8988T (cell line): ENCODE measurements at places on chromosomes 7 and 10.

- no peak for DNase-seq
These were observed 37.8 kb downstream of the KLHDC10 start for GRCh38 chr7:130107949-130108674.

GRCh38 chr10:69335063-69335587 is 56.8 kb downstream of the HK1 start:
- DNase-seq, result no peak

DNA sequence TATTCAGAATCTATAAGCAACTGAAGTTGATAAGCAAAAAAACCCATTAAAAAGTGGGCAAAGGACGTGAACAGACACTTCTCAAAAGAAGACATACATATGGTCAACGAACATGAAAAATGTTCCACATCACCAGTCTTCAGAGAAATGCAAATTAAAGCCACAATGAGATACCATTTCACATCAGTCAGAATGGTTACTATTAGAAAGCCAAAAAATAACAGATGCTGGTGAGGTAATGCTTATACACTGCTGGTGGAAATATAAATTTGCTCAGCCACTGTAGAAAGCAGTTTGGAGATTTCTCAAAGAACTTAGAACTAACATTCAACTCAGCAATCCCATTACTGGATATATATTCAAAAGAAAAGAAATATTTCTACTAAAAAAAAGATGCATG is 332.8 kb upstream of the PLXDC2 start:
- DNase-seq, result no peak

DNA sequence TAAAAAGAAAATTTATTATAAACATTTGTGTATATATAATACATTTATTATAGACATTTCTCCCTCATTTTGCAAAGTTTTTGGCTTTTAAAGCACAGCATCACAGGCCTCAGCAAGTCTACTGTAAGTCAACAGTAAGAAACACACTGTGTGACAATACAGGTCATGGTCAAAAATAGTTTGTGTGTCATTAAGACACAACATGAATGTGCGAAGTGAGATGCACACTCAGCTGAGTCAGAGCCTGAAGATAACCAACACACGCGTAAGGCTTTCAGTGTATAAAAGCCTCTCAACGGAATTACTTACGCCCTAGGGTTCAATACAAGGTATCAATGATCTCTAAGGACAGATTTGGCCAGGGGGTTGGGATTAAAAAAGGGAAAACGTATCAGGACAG is 157.6 kb downstream of the PIP4K2A start:
- no peak for DNase-seq

DNA sequence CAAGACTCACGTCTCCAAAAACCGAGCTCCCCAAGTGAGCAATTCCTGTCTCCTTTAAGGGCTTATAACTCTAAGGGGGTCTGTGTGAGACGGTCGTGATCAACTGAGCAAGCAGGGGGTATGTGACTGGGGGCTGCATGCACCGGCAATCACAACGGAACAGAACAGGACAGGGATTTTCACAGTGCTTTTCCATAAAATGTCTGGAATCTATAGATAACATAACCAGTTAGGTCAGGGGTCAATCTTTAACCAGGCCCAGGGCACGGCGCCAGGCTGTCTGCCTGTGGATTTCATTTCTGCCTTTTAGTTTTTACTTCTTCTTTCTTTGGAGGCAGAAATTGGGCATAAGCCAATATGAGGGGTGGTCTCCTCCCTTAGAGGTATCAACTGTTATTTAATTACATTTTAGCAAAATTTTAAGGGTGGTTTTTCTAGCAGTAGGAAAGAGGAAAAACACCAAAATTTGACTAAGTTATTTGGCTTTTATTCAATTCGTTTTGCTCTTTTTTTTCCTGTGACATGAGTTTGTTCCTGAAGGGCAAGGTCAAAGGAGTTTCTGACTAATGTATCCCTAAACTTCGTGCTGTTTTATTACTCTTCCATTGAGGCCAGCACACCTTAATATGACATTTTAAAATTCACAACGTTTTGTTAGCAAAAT is 121.4 kb upstream of the SEC61G start:
- DNase-seq, result no peak
